ENCODE measurements at places on chromosomes 7 and 10. TPM values are rescaled to one million over a fixed set of nuclear protein-coding genes. Genes with fewer than 3 reads are reported as not detected.
A peak's percentile ranks its signal among the peaks of the same experiment; 100 is the strongest.

HTR7 gene
- 2.2 TPM for total RNA-seq

PRDX3 gene
- 81.2 TPM for total RNA-seq

ORC5 gene
- total RNA-seq, result 40.6 TPM

CALML5 gene
- not detected for total RNA-seq

SEMA3A gene
- total RNA-seq, result 36.0 TPM

GRCh38 chr10:17026686-17027485 is 102.7 kb downstream of the CUBN start:
- no peak for DNase-seq

GRCh38 chr7:141456711-141457110 is 94.5 kb upstream of the AGK start:
- no peak for DNase-seq

- DNase-seq, result no peak
These were observed 466.5 kb upstream of the NRP1 start for GRCh38 chr10:33800986-33801385.

DNA sequence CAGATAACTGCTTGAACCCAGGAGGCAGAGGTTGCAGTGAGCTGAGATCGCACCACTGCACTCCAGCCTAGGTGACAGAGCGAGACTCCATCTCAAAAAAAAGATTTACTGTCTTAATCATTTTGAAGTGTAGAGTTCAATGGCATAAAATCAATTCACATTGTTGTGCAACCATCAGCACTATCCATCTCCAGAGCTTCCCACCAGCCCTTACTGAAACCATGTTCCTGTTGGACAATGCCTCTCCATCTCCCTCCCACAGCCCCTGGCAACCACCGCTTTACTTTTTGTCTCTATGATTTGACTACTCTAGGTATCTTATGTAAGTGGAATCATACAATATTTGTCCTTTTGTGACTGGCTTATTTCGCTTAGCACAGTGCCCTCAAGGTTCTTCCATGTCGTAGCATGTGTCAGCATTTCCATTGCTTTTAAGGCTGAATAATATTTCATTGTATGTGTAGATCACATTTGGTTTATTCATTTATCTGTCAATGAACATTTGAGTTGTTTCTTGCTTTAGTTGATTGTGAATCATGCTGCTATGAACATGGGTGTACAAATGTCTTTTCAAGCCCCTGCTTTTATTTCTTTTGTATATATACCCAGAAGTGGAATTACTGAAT is 33.1 kb downstream of the NACAD start:
- no peak for DNase-seq

DNA sequence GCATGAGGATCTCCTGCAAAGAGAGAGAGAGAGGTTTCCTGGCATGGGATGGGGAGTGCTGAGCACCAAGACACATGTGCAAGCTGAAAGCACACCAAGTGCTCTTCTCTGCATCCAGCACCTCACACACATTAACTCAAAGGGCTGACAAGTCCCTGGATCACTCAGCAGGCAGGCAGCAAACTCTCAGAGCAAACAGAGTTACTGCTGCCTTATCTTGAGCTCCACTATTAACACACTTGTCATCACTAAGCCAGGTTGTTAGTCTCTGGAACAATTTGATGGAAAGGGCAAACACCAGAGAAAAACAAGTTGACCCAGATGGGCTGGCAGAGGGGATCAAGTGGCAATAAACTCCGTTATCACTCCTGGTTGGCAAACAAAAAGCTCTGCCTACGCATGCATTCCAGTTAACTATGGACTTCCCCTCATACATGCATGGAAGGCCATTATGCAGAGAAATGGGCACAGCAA is 349.9 kb downstream of the KCNMA1 start:
- DNase-seq, result no peak

DNA sequence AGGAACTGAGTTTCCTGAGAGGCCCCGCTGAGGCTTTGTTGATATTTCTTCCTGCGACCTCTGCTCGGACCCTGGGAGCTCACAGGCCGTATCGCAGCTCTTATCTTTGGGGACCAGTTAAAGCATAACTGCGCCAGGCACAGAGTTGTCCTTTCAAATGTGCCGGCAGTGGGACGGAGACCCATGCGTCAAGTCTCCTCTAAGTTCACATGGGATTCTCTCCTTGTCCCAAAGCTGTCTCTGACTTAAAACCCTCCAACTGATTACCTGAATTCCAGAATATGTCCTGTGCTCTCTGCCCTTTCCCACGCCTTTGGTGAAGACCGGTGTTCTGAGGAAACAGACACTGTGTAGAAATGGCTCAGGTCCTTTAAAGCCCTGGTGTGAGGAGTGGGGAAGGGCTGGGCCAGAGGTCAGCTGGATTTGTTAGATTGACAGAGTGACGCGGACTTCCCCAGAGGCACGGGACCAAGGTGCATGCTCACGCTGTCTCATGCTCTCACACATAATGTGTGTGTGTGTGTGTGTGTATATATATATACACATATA is 169.8 kb downstream of the EGFR start:
- DNase-seq, result no peak

- peak; percentile 61 for DNase-seq
These were observed 1.8 kb downstream of the LAMB1 start for GRCh38 chr7:108000875-108001763.

DNA sequence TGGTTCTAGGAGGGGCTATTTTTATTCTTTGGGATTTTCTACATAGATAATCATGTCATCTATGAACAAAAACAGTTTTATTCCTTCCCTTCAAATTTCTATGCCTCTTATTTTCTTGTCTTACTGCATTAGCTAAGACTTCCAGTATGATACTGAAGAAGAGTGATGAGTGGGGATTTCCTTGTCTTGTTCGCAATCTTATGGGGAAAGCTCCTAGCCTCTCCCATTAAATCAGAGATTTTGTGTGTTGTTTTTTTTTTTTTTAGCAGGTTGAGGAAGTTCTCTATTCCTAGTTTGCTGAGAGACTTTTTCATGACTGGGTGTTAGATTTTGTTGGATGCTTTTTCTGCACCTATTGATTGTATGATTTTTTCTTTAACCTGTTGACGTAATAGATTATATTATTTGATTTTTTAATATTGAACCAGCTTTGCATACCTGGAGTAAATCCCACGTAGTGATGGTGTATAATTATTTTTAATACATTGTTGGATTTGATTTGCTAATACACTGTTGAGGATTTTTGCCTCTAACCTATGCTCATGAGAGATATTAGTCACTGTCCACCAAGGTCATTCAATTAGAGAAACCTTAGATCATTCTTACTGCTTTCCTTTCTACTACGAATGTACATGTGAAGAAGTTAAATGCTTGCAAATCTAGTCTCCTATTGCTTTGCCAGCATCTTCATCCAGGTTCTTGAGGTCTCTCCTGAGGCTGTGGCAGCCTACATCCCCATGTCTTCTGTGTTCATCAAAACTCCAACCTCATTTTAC is 6.5 kb downstream of the ATP5F1C start:
- DNase-seq, result no peak

- peak; percentile 41 for DNase-seq
These were observed 144.6 kb downstream of the GLCCI1 start for GRCh38 chr7:8113184-8113583.

DNA sequence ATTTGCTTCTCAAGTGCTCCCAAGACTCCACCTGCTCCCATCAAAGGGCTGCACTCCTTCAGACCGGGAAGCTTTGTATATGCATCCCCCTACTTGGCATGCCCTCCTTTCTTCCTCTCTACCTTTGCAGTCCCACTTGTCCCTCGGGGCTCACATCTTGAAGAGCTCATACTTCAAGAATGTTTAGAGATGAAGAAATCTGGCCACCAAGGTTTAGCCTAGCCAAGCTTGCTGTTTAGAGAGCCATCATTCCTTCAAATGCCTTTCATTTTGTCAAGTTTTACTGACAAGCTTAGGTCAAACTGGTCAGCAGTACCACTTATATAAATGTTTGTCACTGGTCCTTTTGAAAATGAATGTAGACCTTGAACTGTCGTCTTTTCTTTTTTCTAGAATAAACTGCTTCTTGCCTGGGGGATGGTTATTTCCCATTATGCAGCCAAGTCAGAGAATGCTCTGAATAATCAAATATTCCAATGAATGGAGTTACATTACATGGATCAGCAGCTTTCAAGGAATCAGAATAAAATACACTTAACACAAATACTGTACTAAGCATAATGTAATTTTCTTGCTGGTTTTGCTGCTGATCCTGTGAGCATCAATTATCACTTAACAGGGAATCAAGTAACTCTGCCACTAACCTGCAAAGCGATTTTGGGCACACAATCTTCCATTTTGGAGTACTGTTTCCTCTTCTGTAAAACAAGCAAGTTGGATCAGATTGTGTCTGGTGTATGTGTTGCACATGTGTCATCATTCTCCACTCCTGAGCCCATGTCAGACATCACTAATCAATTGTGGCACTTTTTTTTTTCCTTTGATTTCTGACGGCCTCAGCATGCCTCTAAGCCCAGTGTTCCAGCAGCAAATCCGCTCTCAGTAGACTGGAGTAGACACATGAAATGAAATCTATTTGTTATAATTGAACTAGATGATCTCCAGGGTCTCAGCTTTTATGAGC is 357.9 kb downstream of the PTEN start:
- DNase-seq, result no peak

DNA sequence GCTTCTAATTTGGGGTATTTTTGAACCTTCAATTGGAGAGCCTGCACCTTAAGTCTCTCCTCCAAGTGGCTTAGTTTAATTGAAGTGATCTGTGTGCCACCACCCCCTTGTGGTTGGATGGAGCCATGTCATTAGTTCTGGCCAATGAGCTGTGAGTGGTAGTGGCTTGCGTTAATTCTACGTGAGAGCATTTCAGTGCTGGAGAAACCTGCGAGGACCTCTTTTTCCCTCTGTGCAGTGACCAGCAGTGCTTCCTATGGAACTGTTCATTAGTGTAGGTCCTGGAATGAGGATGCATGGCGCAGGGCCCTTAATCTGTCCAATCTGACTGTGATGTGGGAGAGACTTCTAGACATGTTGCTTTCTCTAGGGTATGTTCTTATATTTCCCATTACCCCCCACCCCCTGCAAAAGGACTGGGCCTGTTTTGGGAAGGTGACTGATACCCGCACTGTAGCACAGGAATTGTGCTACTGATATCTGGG is 3.8 kb downstream of the HILPDA start:
- DNase-seq, result peak; percentile 62

DNA sequence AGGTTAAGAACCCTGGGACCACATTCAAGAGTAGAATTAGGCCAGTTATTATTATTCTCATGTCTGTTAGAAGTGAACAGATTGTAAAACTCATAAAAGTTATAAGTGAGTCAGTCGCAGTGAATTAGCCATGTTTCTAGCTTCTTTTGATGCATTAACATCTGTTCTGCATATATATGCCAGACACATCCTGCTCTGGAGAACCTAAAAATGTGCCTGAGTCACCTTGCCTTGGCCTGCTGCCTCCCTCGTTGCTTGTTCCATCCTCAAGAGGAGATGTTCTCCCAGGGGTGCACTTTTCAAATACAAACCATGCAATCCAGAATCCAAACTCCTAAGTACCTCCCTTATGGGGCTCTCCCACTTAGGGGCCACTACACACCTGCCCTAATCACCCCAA is 14.8 kb downstream of the TSPAN12 start:
- no peak for DNase-seq

- DNase-seq, result no peak
These were observed 369.7 kb downstream of the PLXNA4 start for GRCh38 chr7:132206594-132206993.

DNA sequence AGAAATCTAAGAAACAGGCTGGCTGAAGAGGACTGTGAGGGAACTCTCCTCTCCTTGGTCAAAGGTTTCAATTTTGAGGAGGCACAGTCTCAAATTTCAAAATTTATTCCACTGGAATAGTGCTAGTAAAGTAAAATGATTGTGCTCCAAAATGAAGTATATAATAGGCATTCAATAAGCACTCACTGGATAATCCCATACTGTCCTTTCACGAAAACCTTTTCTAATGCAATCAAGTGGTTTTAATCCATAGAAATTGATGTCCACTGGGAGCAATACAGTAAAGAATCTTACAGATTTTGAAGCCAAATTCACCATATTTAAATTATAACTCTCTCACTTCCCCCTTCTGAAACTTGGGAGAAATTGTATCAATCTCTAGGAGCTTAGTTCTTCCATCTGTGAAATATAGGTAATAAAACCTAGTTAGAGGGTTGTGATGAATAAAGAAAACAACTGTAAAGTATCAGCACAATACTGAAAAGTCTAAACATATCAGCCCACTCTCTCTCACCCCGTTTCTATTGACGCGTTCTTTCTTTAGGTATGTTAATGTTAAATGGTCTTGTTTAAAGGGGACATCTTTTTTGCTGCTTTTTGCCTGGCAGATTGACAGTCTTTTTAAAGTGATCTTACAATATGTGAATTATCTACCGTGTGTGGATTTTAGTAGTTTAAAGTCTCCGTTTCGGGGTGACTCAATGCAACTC is 40.8 kb upstream of the LRRN3 start:
- DNase-seq, result no peak

- DNase-seq, result no peak
These were observed 23.6 kb downstream of the PIP4K2A start for GRCh38 chr10:22690614-22691431.

DNA sequence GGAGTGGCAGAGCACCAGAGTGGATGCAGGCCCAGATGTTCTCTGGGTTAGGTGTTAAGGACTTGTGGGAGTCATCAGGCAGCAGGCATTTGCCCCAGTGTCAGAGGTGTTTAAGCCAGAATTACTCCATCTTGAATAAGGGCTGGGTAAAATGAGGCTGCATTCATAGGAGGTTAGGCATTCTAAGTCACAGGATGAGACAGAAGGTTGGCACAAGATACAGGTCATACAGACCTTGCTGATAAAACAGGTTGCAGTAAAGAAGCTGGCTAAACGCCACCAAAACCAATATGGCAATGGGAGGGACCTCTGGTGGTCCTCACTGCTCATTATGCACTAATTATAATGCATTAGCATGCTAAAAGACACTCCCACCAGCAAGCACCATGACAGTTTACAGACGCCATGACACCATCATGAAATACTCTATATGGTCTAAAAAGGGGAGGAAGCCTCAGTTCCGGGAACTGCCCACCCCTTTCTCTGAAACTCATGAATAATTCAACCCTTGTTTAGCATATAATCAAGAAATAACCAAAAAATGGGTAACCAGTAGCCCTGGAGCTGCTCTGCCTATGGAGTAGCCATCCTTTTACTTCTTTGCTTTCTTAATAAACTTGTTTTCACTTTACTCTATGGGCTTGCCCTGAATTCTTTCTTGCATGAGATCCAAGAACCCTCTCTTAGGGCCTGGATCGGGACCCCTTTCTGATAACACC is 882 bp upstream of the LRRC61 start:
- DNase-seq, result no peak

DNA sequence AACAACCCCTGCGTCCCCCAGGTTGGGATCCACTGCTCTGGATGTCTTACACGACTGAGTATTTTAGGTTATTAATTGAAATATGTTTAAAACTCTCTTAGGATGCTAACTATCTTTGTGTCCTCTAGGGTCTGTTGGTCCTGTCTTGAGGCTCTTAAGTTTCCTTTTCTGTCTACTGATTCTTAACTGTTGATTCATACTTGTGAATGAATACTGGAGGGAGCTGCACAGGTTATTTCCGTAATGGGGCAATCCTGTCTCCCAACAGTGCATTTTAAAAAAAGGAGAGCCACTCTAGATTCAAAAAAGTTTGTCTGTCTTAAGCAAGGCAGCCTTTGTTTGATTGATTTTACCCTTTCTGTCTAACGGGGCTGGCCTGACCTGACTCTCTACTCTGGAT is 237.6 kb upstream of the POM121L12 start:
- no peak for DNase-seq

All from cerebellum (tissue), 4 donors.